GM12865 (cell line): ENCODE measurements at places on chromosomes 6 and 20.
A peak's percentile ranks its signal among the peaks of the same experiment; 100 is the strongest.

DNA sequence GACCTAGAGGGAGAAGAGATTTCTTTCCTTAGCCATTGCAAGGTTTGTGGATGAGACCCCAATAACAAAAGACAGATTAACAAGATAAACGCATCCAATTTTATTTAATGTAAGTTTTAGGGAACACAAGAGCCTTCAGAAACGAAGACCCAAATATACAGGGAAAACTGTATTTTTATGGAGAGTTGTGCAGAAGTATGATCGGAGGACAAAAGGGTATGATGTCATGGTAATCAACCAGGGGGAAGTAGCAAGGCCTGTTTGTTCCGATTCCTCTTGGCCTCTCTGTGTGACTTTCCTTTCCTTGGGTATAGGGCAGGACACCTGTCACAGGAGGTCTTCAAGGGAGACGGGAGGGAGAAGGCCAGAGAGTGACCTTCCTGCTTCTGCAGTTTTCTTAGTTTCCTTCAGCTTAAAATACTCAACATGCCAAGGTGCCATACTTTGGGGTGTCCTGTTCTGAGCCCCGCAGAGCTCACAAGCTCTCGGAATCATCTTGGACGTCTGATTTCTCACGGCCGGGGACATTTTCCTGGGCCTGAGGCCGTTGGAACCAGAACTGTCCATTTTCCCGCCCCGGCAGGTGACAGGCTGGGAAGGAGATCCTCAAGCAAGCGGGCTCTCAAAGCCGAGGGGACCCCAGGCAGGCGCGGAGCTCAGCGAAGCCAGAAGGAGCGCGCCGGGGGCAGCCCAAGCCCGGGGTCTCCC, 21.7 kb downstream of the TMC2 start:
- no peak for DNase-seq

- peak; percentile 69 for DNase-seq
Measured at GRCh38 chr6:90107771-90108282, 188.8 kb downstream of the BACH2 start.

GRCh38 chr20:25000268-25000801, 7.8 kb upstream of the APMAP start:
- no peak for DNase-seq

- DNase-seq: no peak
Measured at GRCh38 chr20:6959900-6960312, 192.4 kb downstream of the BMP2 start.

GRCh38 chr6:91562955-91563354, 976.1 kb upstream of the MAP3K7 start:
- DNase-seq: no peak

GRCh38 chr20:64177787-64178186, 13.5 kb downstream of the MYT1 start:
- no peak for DNase-seq

DNA sequence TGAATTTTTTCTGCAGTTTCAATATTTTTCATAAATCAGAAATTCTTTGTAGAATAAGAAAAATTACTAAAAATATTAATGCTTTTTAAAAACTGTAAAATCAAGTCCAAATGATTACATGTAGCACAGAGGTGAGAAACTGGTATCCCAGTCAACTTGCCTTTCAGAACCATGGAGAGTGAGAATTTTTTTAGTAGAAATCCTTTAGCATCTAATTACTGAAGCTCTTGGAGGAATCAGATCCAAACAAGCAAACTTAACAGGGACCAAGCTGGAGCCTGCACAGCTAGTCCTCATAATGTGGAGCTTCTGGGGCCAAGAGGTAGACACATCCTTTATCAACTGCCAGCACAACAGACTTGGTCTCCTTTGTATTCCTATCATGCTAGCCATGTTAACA, 724.5 kb downstream of the TFAP2A start:
- DNase-seq: no peak

- DNase-seq: no peak
Measured at GRCh38 chr20:18313411-18313810, 25.1 kb downstream of the ZNF133 start.

GRCh38 chr6:168372889-168373288, 53.3 kb upstream of the DACT2 start:
- no peak for DNase-seq

GRCh38 chr20:57611586-57612311, 8.5 kb downstream of the ZBP1 start:
- no peak for DNase-seq

GRCh38 chr6:33778444-33779121, 10.3 kb downstream of the LEMD2 start:
- DNase-seq: no peak

DNA sequence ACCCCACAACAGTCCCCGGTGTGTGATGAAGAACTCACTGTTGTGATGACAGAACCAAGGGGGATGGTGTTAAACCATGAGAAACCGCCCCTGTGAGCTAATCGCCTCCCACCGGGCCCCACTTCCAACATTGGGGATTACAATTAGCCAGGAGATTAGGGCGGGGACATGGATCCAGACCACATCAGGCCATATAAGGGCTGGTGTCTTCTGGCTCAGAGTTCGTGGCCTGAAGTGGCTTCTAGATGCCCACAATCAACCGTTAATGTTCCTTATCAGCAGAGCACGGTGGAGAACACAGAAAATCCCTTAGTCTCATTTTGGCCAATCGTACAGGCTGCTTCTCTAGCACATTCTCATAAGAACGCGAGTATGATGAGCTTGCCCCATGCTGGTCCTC, 10.9 kb upstream of the MAS1 start:
- no peak for DNase-seq

GRCh38 chr6:56933650-56934049, 21.3 kb upstream of the BEND6 start:
- no peak for DNase-seq

DNA sequence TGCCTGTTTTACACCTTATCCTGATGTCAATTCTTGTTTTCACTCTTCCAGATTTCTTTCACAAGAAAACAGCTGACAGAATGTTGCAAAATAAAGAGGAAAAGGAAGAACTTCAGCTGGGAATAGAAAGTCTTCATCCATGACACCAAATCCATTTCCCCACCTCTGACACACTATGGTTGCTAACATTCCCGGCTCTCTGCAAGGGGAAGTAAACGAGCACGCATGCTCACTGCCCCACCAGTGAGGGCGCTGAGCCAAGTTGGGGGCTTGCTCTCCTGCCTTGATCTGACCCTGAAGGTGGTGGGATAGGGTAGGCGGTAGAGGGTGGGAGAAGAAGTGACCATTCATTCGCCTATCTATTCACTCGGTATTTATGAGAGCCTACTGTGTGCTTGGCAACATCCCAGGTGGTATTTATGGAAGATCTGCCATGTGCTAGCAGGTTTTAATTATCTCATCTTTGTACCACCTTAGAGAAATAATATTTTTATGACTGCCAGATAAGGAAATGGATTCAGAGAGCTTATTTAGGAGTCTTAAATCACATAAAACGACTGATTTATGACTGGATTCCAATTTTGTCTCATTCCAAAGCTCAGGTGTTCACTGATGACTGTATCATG, 206.2 kb downstream of the FOXC1 start:
- no peak for DNase-seq

DNA sequence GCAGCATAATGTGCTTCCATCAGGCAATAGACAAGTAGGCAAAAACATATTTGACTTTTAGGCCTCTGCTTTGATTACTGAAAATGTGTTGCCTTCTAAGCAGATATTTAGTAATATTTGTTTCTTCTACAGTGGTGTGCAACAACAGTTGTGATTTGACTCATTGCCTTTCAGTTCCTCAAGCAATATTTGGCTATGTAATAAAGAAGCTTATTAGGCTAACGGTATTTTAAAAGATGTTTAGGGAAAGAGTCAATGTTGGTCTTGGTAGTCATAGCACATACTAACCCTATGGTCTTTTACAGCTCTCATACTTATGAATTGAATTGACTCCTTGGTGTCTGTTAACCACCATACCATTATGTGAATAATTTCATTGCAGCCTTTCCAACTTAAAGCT, 124.1 kb downstream of the GRIK2 start:
- peak; percentile 6 for DNase-seq

- DNase-seq: no peak
Measured at GRCh38 chr6:109296452-109296851, 85.8 kb downstream of the CD164 start.

DNA sequence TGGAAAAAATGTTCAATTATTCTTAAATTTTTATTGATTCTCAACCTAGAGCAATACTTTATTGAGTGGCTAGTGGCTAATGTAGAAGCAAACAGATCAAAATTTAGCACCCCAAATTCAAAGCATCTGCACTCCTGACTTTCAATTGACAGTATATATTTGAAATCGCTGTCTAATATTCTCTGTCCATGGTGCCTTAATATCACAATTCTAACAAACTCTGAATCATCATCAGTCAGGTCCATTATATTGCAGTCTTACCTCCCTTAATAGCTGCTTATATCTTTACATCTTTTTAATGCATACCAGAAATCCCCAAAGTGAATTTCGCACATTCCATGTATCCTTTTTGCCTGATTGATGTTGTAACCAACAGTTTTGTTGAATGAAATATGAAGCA, 134.9 kb downstream of the THEMIS start:
- no peak for DNase-seq

GRCh38 chr20:50029697-50030461, 47.1 kb downstream of the SNAI1 start:
- DNase-seq: no peak

GRCh38 chr20:63106765-63107448, 100.1 kb upstream of the BHLHE23 start:
- no peak for DNase-seq

DNA sequence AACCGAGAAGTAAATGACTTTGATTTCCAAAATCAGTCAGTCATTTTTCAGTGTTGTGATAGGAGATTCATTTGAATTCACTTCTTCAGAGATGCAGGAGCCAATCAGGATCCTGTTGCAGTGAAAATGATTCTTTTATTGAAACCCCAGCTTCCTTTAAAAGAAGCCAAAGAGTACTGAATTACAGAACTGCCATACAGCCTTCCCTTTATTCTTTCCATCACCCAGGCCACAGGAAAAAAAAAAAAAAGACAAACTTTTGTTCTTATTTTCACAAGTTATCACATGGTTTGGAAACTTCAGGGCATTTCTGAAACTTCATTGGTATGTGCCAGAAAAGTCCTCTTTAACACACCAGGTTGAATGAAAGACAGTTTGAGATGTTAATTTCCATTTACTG, 1.8 kb upstream of the CARMIL1 start:
- no peak for DNase-seq

DNA sequence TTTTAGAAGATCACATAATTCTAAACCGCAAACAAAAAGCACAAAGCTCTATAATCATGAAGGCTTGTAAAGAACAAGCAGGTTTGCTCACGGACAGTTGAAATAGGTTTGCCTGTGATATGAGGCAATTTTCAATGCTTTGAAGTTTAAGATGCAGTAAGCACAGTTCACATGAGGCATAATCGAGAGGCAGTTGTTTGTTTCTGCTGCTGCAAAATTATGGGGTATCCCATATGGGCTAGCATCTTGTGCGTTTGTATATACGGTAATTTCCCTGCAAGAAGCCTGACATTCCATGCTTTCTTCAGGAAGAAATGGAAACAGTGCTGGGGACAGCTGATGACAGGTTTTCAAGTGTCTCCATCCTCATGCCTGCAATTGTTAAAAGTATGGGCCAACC, 94.6 kb upstream of the MC3R start:
- DNase-seq: no peak
